ENCODE measurements at places on chromosomes 3 and 15.

GRCh38 chr15:28915935-28916334 lies 30.2 kb downstream of the APBA2 start:
- no peak for DNase-seq

DNA sequence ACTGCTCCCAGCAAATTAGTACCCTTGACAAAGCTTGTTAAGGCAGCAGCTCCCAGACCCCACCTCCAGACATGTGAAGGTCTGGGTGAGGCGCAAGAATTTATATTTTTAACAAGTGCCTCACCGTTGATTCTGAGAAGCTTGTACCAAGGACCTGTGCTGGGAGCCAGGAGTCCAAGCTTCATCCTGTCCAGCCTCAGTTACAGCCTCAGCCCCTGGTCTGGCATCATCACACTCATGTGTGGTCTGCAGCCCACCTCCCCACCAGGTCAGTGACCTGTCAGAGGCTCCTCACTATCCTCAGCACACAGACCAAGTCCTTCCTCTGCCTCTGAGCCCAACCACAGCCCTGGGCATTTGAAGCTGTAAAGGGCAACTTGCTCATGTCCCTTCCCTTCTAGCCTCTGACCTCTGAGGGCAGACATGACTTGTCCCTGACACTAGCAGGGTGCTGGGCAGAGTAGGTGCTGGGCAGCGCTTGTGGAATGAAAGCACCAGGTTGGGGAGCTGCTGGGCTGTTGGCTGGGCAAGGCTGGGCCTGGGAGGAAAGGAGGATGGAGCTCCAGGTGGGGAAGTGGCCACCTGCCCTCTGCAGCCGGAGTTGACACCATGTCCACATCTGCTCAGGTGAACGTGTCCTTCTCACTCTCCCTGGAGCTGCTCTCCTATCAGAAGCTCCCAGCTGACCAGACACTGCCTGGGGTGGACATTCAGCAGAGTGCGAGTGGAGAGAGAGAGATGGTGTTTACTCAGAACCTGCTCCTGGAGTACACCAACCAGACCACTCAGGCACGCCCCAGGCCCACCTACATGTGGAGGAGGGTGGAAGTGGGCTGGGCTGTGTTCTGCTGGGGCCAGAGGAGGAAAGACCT lies 16.9 kb downstream of the ACAA1 start:
- DNase-seq, result no peak

GRCh38 chr3:5726621-5727020 lies 539.1 kb downstream of the EDEM1 start:
- DNase-seq, result no peak

DNA sequence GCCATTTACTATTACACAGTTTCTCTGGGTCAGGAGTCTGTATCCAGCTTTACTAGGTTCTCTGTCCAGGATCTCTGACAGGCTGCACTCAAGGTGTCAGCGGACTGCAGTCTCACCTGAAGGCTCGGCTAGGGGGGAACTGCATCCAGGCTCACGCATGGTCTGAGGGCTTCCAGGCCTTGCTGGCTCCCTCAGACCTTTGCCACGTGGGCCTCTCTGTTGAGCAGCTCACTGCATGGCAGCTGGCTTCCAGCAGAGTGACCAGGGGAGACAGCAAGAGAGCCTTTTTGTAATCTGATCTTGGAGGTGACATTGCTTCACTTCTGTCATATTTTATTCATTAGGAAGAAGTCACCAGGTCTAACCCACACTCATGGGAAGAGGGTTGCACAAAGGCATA lies 152.3 kb downstream of the CACNA2D3 start:
- no peak for DNase-seq

DNA sequence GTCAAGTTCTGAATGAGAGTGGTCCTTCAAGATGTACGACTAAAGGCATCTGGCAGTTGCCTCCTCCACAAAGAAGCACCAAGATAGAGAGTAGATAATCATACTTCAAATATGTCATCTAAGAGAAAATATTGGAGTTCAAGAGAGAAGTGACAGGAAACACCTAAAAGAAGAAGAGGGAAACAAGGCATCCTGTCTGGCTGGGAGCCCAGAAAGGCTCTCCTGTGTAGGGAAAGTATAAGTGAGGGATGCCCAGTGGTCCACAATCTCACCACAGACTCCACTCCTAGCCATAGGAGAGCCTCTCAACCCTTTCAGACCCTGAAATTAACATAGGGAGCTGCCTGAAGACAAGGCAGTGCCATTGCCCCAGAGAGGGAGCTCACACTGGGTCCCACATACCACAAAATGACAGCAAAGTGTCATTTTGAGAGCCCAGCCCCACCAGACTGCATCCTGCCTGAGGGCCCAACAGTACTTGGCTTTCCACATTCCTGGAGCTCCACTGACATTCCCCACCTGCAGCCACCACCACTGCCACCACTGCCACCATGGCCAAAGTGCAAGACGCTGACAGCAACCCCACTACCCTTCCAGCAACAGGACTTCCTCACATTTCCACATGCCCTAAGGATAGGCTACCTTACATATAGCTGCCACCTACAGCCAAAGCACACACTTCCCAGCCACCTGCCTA lies 210.6 kb downstream of the ATP8B4 start:
- DNase-seq, result no peak

DNA sequence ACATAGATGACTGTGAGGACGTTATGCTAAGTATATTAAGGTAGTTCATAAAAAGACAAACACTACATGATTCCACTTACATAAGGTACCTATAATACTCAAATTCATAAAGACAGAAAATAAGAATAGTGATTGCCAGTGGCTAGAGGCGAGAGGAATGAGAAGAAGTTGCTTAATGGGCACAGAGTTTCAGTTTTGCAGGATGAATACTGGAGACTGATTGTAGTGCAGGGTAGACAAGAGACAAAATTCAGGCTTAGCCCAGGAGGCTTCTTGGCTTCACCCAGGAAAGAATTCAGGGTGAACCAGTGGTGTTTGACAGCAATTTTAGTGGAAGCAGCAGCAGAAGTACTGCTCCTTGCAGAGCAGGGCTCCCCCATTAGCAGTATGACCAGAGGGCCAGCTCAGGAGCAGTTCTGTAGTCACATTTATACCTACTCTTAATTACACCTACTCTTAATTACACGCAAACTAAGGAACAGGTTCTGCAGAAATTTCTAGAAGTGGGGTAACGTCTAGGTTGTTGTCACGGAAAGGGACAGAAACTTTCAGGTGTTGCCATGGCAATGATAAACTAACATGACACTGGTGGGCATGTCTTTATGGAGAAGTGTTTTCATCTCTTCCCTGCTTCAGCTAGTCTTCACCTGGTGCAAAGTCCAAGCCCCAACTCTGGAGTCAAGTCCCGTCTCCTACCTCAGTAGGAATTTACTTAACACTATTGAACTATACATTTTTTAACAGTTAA lies 55.2 kb downstream of the TBL1XR1 start:
- DNase-seq, result no peak

DNA sequence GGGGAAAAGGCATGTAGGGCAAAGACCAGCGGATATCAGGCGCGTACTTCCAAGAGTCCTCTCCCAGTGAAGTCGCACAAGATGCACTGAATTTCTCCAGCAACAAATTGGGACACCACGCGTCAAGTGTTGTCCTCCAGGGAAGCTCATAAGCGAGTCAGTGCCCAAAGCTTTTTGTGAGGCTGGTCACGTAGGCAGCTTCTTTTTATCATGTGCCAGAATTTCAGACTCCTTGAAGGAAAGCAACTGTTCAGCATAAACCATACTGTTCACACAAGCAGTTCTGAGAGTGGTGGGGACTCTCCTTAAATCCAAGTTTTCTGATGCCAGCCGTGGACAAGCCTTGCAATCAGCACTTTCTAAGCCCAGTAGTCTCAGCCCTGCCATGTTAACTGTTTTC lies 10.1 kb upstream of the FSTL1 start:
- DNase-seq, result no peak

- no peak for DNase-seq
These were observed 2.0 kb downstream of the PDIA5 start for GRCh38 chr3:123068601-123069381.

DNA sequence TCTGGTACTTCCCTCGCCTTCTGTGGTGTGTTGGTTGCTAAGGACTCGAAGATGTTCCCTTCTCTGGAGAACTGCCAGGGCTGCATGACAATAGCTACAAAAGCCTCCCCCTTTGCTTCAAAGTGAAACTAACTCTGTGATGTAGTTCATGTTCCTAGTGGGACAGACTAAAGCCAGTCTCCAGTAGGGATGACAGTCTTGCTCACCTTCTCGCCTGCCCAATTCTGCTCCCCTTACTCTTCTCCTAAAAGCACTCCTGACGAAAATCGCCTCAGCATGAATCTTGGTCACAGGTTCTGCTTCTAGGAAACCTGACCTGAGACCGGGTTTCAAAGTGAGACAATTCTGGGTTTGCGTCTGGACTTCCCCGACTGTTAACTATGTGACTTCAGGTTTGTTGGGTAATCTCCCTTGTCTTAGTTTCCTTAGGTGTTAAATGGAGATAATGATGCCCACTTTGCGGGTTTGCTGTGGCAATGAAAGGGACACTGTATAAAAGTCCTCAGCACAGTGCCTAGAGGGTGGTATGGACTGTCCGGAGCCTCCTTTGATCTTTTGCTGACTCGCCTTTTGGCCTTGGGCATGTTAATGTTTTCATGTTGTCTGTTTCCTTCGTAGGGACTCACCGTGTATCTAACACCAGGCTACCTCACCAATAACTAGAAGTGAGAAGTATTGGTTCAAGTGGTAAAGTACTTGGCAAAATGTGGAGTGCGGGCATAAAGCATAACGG lies 24.9 kb upstream of the THRB start:
- DNase-seq, result no peak

GRCh38 chr3:170740726-170741591 lies 129.0 kb downstream of the RPL22L1 start:
- DNase-seq, result no peak

GRCh38 chr3:153127788-153128187 lies 34.2 kb upstream of the RAP2B start:
- DNase-seq, result no peak

- DNase-seq, result no peak
These were observed 88.5 kb downstream of the XXYLT1 start for GRCh38 chr3:195182470-195182795.

DNA sequence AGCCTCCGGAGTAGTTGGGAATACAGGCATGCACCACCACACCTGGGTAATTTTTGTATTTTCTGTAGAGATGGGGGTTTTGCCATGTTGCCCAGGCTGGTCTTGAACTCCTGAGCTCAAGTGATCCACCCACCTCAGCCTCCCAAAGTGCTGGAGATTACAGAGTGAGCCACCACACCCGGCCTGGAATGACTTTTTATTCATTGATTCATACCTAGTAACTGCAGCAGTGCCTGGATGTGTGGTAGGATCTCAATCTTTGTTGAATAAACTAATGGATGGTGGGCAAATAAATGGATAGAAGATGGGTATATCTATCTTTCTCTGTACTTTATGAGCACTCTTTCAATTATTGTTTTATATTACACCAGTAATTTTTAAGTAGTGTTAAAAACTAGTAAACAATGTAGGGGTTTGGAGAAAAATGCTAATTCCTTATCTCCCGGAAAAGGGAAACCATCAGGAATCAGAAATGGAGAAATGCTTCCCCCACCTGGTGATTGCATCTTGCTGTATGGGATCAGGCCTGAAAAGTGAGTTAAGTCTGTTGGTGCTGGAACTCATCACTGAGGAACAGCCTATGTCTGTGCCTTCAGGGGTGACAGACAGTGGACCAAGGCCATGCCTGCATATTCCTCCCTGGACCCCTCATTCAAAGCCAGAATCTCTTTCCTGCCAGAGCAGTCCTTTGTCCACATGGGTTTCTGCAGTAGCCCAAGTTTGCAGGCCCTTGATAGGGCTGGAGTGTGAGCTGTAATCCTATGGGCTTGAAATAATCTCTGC lies 161.0 kb upstream of the CTDSPL start:
- no peak for DNase-seq

- DNase-seq, result no peak
These were observed 45.7 kb downstream of the KPNA1 start for GRCh38 chr3:122468896-122469533.

DNA sequence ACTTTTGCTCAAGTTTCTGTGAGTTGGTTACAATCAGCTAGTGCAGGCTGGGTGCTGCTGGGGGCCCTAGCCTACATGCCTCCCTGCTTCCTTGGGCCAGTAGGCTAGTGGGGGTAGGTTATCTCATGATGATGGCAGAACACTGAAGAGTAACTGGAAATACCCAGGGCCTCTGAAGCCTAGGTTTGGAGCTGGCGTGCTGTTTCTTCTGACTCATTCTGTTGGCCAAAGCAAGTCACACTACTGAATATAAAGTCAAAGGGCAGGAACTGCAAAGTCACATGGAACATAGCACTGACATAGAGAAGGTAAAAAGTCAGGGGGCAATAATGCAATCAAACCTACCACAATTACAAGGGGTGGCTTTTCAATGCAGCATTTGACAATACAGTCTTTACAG lies 34.5 kb downstream of the RASGRP1 start:
- DNase-seq, result no peak

DNA sequence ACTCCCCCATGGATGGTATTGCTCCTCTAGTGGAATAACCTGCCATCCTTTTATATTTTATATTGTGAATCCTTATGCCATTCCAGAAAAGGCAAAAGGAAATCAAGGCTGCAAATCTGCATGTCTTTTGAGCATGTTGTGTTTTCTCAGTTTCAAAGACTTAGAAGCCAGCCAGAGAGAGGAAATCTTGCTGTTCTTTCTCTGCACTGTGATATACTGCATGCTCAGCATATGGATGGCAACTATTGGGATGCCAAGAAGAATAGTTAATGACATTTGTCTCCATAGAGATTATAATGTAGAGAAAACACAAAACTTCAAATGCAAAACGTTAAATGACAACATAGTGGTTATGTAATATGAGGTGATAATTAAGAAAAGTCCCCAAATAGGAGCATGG lies 106.0 kb upstream of the NUDT16 start:
- no peak for DNase-seq

GRCh38 chr3:153050978-153051377 lies 111.0 kb upstream of the RAP2B start:
- no peak for DNase-seq

DNA sequence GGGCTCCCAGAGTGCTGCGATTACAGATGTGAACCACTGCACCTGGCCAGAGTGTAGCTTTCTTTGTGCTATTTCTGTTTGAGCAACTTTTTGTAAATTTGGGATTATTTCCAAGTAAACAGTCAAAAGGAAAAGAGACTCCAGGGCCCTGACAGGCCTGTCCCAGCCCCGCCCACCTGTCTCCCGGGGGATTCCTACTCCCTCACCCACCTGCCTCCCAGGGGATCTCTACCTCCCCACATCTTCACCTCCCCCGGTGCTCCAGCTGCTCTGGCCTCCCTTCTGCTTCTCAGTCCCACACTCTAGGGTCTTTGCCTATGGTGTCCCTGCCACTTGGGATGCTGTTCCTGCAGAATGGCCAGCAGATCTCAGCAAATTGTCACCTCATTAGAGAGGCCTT lies 7.0 kb downstream of the RHCG start:
- DNase-seq, result no peak

GRCh38 chr15:60003243-60004008 lies 685 bp upstream of the FOXB1 start:
- DNase-seq, result no peak

GRCh38 chr15:82933576-82933975 lies 18.9 kb downstream of the HOMER2 start:
- no peak for DNase-seq

GRCh38 chr3:37456781-37457180 lies 282.4 kb upstream of the LRRFIP2 start:
- no peak for DNase-seq

- no peak for DNase-seq
These were observed 847.2 kb upstream of the DPPA4 start for GRCh38 chr3:110184536-110184935.

GRCh38 chr15:98523912-98524662 lies 124.3 kb upstream of the IGF1R start:
- DNase-seq, result no peak

- DNase-seq, result no peak
These were observed 75.5 kb upstream of the IQSEC1 start for GRCh38 chr3:13148561-13149329.

- no peak for DNase-seq
These were observed 47.2 kb upstream of the SMAD6 start for GRCh38 chr15:66654739-66655375.

Data from activated gamma-delta T cell (primary cell).